Ascending aorta (tissue), 2 donors: ENCODE measurements at places on chromosomes 6 and 20.

DNA sequence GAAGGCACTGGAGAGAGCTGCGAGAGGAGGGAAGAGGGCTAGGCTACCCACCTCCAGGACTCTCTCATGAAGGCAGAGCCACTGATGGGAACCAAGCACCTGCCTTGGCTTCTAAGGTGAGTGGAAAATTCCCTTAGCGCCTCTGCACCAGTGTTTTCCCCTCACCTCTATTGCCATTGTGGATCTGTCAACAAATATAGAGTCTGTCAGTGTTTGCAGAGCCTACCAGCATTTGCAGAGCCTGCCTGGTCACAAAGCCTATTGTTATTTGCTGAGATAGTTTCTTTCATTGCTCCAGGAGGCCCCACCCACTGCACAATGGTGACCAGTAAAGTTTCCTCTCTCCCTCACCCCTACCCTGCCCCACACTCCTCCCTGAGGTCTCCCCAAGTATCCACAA, 141.9 kb downstream of the MRPL14 start:
- no peaks in the 10 kb centered on the region for H3K27me3 ChIP-seq
- H3K4me1 ChIP-seq, result peaks cover 3% of the 10 kb centered on the region
- no peak overlapping the region for H3K4me3 ChIP-seq
- no peaks in the 10 kb centered on the region for H3K36me3 ChIP-seq
- H3K27ac ChIP-seq, result no peak overlapping the region
- DNase-seq, result no peak

DNA sequence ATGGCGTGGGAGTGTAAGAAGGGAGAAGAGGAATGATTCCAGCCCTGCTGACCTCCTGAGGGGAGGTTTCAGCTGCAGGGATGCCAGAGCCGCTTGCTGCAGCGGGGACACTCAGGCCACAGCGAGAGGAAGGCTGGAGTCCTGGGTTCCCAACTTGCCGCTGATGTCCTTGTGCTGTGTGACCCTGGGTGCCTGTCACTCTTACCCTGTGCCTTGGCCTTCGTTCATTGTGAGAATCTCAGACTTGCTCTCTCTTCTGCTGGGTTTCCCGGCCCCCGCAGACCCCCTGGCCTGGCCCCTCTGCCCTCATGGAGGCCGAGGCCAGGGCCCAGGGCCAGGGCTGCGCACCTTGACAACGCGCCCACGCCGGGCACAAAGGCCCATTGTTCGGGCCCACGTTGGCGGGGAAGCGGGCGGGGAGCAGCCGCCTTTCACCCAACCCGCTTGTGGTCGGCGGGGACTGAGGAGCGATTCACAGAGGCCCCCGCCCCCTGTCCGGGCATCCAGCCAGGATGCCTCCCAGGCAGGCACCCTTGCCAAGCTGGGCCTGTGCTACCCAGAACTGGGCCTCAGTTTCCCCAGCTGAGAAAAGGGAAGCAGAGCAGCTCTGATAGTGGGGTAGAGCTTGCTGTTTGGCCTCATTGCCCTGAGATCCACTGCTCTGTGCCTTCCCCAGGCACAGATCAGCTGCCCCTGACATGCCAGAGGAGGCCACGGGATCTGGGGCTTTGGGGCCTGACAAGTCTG, 52.4 kb downstream of the CEBPB start:
- no peak for DNase-seq
- no peak overlapping the region for H3K4me3 ChIP-seq
- H3K27ac ChIP-seq, result no peak overlapping the region

GRCh38 chr6:132530293-132530974, 7.6 kb upstream of the TAAR9 start:
- no peak overlapping the region for H3K4me3 ChIP-seq
- no peaks in the 10 kb centered on the region for H3K4me1 ChIP-seq
- DNase-seq, result no peak
- H3K27me3 ChIP-seq, result no peaks in the 10 kb centered on the region
- no peak overlapping the region for H3K27ac ChIP-seq

GRCh38 chr6:38871741-38872568, 156.8 kb downstream of the DNAH8 start:
- no peak overlapping the region for H3K27ac ChIP-seq
- DNase-seq, result no peak
- H3K4me3 ChIP-seq, result no peak overlapping the region
- no peaks in the 10 kb centered on the region for H3K36me3 ChIP-seq

DNA sequence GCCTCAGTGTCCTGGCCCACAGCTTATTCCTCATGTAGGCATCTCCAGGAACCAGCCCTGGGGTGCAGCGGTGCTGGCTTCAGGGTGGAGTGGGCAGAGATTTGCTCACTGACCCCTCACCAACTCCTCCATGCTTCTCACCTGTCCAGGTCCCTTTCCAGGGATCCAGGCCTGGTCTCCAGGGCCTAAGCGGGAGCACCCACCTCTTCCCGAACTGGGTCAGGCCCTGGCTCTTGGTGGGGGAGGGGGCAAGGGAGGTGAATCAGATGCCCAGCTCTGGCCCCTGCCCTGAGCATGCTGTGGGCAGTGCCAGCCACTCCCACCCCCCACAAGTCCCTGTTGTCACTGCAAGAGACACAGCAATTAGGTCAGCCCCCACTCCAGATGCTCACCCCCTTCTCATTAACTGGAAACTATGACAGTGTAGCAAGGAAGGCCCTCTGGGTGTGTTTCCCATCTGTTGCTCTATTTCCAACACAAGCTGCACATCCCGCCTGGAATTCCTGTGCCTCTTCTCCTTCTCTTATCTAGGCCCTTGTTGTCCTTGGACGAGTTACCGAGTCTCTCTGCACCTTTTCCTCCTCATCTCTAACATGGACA, 37.0 kb downstream of the MDFI start:
- DNase-seq, result no peak
- H3K36me3 ChIP-seq, result no peaks in the 10 kb centered on the region
- H3K4me1 ChIP-seq, result no peaks in the 10 kb centered on the region
- no peak overlapping the region for H3K27ac ChIP-seq
- no peaks in the 10 kb centered on the region for H3K27me3 ChIP-seq

GRCh38 chr6:45663251-45664221, 285.8 kb upstream of the SUPT3H start:
- H3K4me3 ChIP-seq, result no peak overlapping the region
- no peaks in the 10 kb centered on the region for H3K27me3 ChIP-seq
- no peaks in the 10 kb centered on the region for H3K4me1 ChIP-seq
- H3K36me3 ChIP-seq, result no peaks in the 10 kb centered on the region
- DNase-seq, result no peak

GRCh38 chr20:58184063-58184462, 44.4 kb downstream of the ANKRD60 start:
- H3K36me3 ChIP-seq, result no peaks in the 10 kb centered on the region
- no peak overlapping the region for H3K4me3 ChIP-seq
- peaks cover 8% of the 10 kb centered on the region for H3K4me1 ChIP-seq
- no peaks in the 10 kb centered on the region for H3K27me3 ChIP-seq

DNA sequence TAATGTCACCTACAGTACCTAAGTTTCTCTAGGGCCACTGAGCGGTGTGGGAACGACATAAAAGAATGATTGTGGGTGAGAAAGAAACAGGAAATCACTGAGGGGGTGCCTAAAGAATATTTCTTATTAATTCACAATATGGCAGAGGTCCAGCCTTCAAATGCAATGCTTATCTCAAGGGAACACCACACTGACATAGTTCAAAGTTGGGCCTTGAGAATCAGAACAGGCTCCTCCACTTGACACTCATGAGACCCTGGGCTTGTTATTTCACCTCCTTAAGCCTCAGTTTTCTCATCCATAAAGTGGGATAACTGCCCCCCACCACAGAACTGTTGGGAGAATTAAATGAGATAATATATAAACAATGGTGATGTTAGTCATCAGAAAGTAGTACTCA, 40.4 kb upstream of the ARHGAP18 start:
- H3K27me3 ChIP-seq, result no peaks in the 10 kb centered on the region
- no peak overlapping the region for H3K4me3 ChIP-seq
- no peak overlapping the region for H3K27ac ChIP-seq
- H3K36me3 ChIP-seq, result no peaks in the 10 kb centered on the region
- no peaks in the 10 kb centered on the region for H3K4me1 ChIP-seq

- H3K4me3 ChIP-seq, result no peak overlapping the region
- H3K27me3 ChIP-seq, result no peaks in the 10 kb centered on the region
- H3K36me3 ChIP-seq, result no peaks in the 10 kb centered on the region
- no peak for DNase-seq
- H3K27ac ChIP-seq, result no peak overlapping the region
- H3K4me1 ChIP-seq, result no peaks in the 10 kb centered on the region
Measured at GRCh38 chr6:65531533-65531932, 175.5 kb downstream of the EYS start.

DNA sequence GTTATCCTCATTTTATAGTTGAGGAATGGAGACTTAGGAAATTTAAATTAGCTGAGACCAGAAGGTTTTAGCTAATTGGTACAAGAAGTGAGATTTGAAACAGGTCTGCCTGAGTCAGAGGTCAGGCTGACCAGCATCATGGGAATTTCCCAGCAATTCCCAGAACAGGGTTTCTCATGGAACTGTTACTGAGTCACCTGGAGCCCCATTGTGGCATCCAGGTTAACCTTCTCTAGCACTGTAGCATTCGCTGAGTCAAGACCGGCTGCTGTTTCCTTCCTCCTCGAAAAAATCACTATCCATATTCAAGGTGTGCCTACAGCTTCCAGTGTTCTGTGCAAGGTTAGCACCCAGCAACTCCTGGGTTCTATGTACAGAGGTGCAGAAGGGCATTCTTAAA, 238.0 kb upstream of the MAN1A1 start:
- H3K4me1 ChIP-seq, result no peaks in the 10 kb centered on the region
- no peak overlapping the region for H3K27ac ChIP-seq
- H3K27me3 ChIP-seq, result no peaks in the 10 kb centered on the region
- no peaks in the 10 kb centered on the region for H3K36me3 ChIP-seq
- H3K4me3 ChIP-seq, result no peak overlapping the region

- no peaks in the 10 kb centered on the region for H3K27me3 ChIP-seq
- H3K36me3 ChIP-seq, result no peaks in the 10 kb centered on the region
- no peak overlapping the region for H3K27ac ChIP-seq
- no peaks in the 10 kb centered on the region for H3K4me1 ChIP-seq
- no peak overlapping the region for H3K4me3 ChIP-seq
Measured at GRCh38 chr6:151629791-151630190, 136.0 kb downstream of the CCDC170 start.

GRCh38 chr6:161218222-161218621, 55.6 kb downstream of the AGPAT4 start:
- no peaks in the 10 kb centered on the region for H3K27me3 ChIP-seq
- no peaks in the 10 kb centered on the region for H3K4me1 ChIP-seq
- H3K36me3 ChIP-seq, result no peaks in the 10 kb centered on the region
- DNase-seq, result no peak

GRCh38 chr6:34813028-34813713, 21.3 kb downstream of the BLTP3A start:
- no peaks in the 10 kb centered on the region for H3K4me1 ChIP-seq
- no peaks in the 10 kb centered on the region for H3K27me3 ChIP-seq
- no peak overlapping the region for H3K27ac ChIP-seq
- no peak for DNase-seq
- no peaks in the 10 kb centered on the region for H3K36me3 ChIP-seq

DNA sequence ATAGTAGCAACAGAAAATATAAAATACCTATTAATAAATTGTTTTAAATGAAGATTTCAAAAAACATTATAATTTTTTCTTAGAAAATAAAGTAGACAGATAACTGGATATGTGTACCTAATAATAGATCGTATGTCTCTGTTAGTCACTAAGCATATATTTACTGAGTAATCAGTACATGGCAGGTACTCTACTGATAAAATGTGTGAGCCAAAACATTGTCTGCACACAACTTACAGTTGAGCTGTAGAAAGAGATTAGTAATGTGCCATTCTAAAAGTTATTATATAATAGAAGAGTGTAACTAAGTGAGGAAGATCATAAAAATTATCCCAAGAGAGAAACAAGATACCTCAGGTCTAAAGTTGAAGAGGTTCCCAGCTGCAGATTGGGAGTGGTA, 929.9 kb upstream of the EPHA7 start:
- no peaks in the 10 kb centered on the region for H3K36me3 ChIP-seq
- H3K27ac ChIP-seq, result no peak overlapping the region
- no peak for DNase-seq
- no peaks in the 10 kb centered on the region for H3K27me3 ChIP-seq
- no peaks in the 10 kb centered on the region for H3K4me1 ChIP-seq

DNA sequence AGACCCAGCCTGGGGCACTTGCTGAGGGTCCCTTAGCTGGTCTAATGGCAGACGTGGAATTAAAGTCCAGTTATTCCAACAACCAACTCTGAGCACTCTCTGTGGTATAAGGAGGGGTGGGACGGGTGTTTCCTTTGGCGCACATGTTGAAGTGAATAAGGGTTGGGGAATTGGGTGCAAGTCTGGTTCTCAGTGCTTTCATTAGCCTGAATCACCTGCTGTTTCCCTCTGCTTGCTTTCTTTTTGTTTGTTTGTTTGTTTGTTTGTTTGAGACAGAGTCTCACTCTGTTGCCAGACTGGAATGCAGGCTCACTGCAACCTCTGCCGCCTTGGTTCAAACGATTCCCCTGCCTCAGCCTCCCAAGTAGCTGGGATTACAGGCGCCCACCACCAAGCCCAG, 110.1 kb downstream of the TNFAIP3 start:
- no peak for DNase-seq
- no peaks in the 10 kb centered on the region for H3K27me3 ChIP-seq
- H3K27ac ChIP-seq, result no peak overlapping the region
- H3K4me3 ChIP-seq, result no peak overlapping the region
- H3K4me1 ChIP-seq, result no peaks in the 10 kb centered on the region
- H3K36me3 ChIP-seq, result no peaks in the 10 kb centered on the region

- no peak overlapping the region for H3K4me3 ChIP-seq
- DNase-seq, result no peak
- H3K4me1 ChIP-seq, result no peaks in the 10 kb centered on the region
- H3K27ac ChIP-seq, result no peak overlapping the region
- H3K36me3 ChIP-seq, result no peaks in the 10 kb centered on the region
Measured at GRCh38 chr6:69631552-69632346, 165.1 kb downstream of the LMBRD1 start.

DNA sequence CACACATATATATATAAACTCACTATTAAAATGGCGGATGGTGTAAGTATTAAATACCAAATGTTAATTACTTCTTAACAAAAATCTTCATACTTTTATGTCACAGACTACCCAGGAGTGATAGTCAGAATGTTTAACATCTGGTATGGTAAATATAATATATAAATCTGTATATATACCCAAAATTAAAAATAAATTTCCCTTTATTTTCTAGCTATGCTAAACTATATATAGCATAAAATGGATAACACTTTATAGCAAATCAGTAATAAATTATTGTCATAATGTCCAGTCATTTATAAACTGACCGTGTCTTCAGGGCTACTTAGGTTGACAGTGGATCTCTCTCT, 37.1 kb downstream of the GSTA2 start:
- no peak for DNase-seq
- peak overlapping the region; percentile 91 for H3K27ac ChIP-seq
- no peak overlapping the region for H3K4me3 ChIP-seq

GRCh38 chr6:71533939-71534379, 245.3 kb downstream of the OGFRL1 start:
- no peak overlapping the region for H3K27ac ChIP-seq
- H3K36me3 ChIP-seq, result no peaks in the 10 kb centered on the region
- peaks cover 3% of the 10 kb centered on the region for H3K4me1 ChIP-seq
- H3K4me3 ChIP-seq, result no peak overlapping the region
- DNase-seq, result no peak
- H3K27me3 ChIP-seq, result no peaks in the 10 kb centered on the region

GRCh38 chr6:90100059-90100665, 196.5 kb downstream of the BACH2 start:
- H3K27ac ChIP-seq, result peak overlapping the region; percentile 89
- no peak for DNase-seq
- H3K27me3 ChIP-seq, result no peaks in the 10 kb centered on the region
- no peak overlapping the region for H3K4me3 ChIP-seq
